ENCODE measurements at places on chromosomes 7 and 10.

- no peak for DNase-seq
Measured at GRCh38 chr10:79003183-79004100, 65.3 kb upstream of the ZMIZ1 start.

- DNase-seq = no peak
Measured at GRCh38 chr10:103582331-103583123, 89.0 kb downstream of the NEURL1 start.

DNA sequence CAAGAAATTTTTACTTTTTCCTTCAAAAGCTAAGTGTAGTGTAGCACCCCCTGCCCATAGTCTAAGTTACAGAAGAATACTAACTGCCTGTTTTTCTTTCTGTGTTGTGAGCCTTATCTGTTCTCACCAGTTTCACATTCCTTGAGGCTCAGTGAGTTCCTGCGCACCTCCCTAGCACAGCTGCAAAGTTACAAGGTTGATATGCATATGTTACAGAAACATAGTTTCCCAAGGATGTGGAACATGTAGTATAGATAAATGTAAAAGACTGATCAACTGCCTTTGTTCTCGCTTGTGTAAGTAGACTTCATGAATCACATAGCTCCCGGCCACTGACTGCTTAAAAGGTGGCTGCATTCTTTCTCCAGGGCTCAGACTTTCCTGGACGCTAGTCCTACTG lies 6.7 kb upstream of the ZNF33B start:
- DNase-seq = no peak

DNA sequence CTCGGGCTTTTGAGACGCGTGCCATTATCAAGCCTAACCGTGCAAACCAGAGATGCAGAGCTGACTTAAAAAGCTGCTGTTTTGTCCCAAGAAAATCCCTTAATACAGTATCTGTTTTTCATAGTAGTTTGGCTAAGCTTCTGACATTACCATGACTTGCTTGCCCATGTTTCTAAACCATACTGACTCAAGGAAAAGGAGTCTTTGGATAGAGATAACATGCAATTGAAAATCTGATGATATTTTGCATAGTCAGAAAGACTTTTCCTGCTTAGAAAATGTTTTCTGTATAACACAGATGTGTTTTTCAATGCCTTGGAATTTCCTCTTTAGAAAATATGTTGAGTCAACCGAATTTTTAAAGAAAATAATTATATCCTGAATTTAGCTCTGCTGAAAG lies 21.5 kb upstream of the AKR1E2 start:
- DNase-seq = peak; percentile 51

DNA sequence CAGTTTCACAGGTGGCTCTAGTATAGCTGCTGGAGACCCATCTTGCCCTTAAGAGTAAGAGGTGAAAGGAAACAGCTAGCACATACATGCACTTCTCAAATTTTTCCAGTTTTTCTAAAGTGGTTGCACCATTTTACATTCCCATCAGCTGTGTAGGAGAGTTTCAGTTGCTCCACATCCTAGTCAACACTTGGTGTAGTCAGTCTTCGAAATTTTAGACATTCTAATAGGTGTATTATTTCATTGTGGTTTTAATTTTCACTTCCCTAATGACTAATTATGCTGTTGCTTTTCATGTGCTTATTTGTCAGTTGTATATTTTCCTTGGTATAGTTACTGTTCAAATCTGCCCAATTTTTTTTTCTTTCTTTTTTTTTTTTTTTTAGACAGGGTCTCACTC lies 9.5 kb upstream of the HACD1 start:
- no peak for DNase-seq

DNA sequence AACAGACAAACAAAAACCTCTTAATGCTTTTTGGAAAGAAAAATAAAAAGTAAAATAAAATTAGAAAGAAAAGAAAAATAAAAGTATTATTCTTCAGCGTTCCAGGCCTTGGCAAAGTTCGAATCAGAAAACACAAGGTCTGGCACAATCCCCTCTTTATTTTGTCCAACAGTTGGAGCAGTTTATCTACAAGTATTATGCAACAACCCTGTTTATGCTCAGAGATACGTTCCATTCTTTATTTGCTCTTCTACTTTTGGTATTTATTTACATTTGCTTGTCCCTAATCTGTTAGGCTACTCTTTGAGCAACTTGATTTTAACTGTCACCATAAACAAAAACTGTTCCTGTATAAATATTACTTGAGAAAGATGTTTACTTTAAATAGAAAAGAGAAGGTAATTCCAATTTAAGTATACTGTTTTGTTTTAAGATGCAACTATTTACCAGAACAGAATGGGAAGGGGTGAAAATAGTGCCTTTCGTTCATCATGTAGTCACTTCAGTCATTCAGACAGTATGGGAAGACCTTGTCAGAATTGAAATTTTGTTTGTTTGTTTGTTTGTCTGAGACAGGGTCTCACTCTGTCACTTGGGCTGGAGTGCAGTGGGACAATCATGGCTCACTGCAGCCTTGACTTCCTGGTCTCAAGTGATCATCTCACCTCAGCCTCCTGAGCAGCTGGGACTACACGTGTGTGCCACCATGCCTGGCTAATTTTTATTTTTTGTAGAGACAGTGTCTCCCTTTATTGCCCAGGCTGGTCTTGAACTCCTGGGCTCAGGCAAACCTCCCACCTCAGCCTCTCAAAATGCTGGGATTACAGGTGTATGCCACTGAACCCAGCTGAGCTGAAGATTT lies 5.7 kb downstream of the PDK4 start:
- no peak for DNase-seq

- no peak for DNase-seq
Measured at GRCh38 chr10:32893434-32893833, 64.6 kb downstream of the ITGB1 start.

DNA sequence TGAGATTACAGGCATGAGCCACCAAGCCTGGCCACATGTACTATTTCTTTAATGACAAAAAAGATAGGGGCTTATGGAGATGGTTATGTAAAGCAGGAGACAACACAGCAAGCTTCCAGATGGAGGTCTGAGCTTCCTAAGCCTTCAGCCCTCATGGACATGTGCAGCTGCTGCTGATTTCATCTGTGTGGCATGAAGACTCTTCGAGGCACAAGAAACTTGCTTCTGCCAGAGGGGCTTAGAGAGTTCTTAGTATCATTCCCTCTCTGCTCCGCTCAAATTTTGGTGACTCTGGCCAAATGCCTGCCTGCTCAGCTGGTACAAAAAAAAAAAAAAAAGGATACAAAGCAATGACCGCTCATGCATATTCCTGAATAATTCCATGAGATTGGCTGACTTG lies 552.5 kb downstream of the TYW1 start:
- no peak for DNase-seq
